NCI-H510A (cell line): ENCODE measurements at places on chromosomes 3 and 15.

DNA sequence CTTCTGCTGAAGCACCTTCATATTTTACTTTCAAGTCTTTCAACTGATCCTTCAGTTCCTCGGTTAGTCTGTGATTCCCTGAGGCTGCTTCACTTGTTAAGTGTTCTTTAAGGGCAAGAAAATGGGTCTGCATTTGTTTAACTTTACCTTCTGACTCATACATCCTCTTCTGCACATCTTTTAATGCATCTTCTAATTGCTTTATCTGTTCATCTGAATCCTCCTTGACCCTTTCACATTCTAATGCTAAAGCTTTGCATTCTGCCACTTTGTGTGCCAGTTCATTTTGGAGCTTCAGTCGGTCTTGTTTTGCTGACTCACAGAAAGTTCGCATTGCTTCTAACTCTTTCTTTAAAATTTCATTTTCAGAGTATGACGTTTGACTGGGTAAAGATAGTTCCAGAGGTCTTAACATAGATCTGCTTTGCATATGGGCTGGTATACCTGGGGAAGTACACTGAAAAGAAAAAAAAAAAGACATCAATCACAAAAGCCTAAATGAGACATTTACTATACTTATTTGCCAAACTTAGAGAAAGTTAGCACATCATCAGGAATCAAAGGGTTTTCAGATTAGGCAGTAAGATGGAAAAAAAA, 94.3 kb downstream of the UACA start:
- DNase-seq, result no peak

GRCh38 chr3:126537730-126538281, 13.9 kb downstream of the CHST13 start:
- no peak for DNase-seq

DNA sequence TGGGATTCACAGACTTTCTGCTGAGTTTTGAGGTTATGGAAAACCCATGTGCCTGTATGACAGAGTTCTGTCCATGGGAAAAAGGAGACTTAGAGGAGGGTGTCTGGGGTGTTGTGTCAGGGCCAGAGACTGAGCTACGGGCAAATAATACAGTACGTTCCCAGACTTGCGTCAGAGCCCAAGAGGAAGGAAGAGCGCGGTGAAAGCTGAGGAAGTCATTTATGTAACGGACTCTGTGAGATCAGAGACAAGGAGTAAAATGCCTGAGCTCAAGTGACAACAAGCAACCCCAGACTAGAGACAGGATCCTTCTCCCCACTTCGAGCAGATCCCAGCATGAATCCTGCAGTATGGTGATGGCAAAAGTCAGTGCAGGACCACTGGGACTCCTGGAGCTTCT, 368.6 kb upstream of the MCTP2 start:
- no peak for DNase-seq

- DNase-seq, result no peak
Observed at GRCh38 chr3:188926111-188926510, 245.7 kb upstream of the TPRG1 start.

GRCh38 chr15:90365414-90366055, 13.5 kb downstream of the ZNF774 start:
- no peak for DNase-seq

- DNase-seq, result peak; percentile 23
Observed at GRCh38 chr15:79168922-79169456, 78.4 kb upstream of the RASGRF1 start.

- DNase-seq, result no peak
Observed at GRCh38 chr3:141093971-141094684, 43.0 kb downstream of the SPSB4 start.

DNA sequence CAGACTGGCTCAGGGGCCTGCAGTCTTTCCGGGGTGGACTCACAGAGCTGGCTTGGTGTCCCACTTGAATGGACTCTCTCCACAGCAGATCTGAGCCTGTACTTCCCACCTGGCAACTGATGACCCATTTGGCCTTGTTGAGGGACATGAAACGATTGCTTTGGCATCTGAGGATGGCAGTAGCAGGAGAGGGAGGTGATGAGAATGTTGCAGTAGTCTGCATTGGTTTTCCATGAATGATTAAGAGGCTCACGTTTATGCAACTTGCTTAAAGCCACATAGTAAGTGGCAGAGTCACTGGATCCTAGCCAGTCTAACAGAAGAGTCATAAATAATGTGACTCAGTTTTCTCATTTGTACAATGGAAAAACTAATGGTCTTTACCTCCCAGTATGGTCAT, 21.9 kb downstream of the IL20RB start:
- no peak for DNase-seq

DNA sequence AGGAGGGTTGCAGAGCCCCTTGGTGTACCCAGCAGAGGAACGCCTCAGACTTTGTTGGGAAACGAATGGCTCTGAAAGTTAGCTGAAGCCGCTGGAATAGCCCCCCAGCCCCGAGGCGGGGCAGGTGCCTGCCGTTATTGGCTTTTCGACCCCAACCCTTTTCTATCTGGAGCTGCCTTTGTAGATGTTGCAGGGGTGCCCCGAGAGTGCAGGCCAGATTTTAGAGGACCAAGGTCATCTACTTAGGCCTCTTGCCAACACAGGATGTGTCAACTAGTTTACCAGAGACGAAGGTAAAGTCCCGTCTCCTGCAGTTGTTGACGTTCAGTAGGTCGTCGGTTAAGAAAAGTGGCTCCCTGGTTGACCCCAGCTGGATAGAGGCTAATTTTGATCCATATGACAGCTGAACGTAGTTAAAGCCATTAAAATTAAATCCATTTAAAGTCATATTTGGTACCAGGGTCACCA, 579 bp upstream of the UBE3A start:
- no peak for DNase-seq

DNA sequence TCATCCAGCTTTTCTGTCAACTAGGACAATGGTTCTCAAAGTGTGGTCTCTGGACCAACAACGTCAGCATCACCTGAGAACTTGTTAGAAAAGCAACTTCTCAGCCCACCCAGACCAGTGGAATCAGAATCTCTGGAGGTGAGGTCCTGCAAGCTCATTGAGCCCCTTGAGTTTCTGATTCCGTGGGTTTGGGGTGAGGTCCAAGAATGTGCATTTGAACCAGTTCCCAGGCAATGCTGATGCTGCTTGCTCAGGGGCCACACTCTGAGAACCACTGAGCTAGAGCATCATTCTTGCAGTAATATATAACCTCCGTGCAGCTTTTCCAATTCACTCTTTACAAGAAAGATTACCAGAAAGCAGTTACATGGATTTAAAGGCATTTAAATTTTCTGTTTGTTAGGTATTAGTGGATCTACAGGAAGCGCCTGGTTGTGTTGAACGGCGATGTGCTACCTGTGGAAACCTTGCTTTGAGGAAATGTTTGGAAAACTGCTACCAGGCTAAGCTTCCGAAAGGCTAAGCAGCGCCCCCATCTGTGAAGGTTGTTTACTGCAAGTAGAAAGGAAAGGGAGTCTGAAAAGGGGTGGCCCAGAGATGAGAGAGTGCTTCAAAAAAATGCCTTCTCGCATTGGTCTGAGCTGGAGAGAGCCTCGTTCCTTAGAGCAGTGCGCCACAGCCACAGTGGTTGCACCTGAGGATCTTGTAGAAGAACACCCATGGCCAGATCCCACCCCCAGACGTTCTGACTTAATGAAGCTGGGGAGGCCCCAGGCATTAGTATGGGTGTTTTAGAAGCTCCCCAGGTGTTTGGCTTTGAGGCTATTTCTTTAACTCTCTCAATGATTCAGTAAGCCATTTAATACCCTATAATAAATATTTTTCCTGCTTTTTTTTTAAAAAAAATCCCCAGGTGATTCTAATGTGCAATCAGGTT, 50.0 kb downstream of the RLBP1 start:
- no peak for DNase-seq

- no peak for DNase-seq
Observed at GRCh38 chr3:114550165-114550564, 256.3 kb downstream of the TIGIT start.

GRCh38 chr3:17040990-17041377, 156.2 kb downstream of the PLCL2 start:
- no peak for DNase-seq

- DNase-seq, result no peak
Observed at GRCh38 chr3:121531269-121531668, 14.5 kb downstream of the POLQ start.

GRCh38 chr3:36546226-36546625, 165.9 kb downstream of the STAC start:
- DNase-seq, result no peak
